Left kidney (tissue), 8 donors: ENCODE measurements at places on chromosomes 5 and 9. TPM values are rescaled to one million over a fixed set of nuclear protein-coding genes. Genes with fewer than 3 reads are reported as not detected.

DNA sequence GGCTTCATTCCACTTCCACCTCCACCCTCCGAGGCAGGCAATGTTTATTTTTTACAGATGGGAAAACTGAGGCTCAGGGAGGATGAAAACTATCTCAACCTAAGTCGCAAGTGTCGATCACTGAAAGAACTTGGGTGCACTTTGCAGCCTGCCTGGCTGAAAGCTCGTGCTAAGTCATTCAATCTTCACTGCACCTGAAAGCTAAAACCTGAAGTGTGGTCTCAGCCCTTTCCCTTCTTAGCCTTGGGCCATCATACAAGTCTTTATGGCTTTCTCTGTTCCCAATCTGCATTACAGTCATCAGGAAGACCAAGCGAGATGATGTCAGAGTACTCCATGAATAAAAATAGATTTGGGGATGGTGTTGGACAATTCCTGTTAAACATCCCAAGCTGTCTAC, 1.0 kb upstream of the TNFSF8 start:
- no peak for DNase-seq

DNA sequence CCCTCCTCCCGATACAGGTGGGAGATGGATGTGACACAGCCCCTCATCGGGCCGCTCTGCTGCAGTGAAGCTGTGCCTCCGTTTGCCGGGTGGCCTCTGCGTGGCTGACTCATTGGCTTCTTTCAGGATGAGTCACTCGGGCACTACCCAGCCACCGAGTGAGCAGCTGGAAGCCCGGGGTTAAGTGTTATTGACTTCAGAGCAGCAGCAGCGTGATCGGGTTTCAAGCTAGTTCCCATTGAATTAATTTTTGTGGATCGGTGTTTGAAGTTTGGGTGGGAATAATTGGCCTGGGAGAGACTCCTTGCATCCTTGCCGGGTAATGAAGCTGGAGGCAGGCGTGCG, 266.4 kb upstream of the IRX4 start:
- DNase-seq = no peak

DNA sequence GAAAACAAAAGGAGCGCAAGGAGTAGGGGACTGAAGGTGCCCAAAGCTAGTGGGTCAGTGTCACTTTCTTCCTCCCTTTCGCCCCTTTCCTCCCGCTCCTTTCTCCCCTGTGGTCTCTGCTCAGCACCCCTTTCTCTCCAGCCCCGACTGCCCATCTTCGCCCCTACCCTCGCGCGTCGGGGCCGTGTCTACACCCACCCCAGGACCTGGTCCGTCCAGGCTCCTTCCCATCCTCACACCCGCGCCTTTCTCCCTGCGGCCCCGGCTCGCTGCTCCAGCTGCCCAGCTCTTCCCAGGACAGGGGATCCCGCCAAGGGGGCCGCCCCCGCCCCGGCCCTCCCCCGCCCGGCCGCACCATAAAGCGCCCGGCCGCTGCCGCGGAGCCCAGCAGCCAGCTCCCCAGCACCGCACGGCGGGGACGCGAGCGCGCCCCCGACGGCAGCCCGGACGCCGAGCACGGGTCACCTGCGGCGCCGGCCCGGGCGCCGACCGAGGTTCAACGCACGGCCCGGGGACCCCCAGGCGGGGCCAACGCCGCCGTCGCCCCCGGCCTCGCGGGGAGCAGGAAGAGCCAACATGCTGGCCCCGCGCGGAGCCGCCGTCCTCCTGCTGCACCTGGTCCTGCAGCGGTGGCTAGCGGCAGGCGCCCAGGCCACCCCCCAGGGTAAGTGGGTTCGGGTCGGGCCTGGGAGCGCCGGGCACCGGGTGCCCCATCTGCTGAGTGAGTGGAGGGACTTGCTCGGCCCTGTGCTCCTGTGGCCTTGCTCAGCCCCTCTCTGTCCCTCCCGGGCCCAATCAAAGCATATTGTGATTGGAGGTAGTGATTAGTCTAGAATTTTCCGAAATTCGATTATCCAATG, at the start of gene THBS4:
THBS4 (plus strand) TSS at position 387 of the 860 bp plus-strand sequence; CDS start at position 577, 190 bp downstream.
- DNase-seq = no peak

GRCh38 chr5:119171686-119172085, 100.8 kb downstream of the DMXL1 start:
- no peak for DNase-seq

DNA sequence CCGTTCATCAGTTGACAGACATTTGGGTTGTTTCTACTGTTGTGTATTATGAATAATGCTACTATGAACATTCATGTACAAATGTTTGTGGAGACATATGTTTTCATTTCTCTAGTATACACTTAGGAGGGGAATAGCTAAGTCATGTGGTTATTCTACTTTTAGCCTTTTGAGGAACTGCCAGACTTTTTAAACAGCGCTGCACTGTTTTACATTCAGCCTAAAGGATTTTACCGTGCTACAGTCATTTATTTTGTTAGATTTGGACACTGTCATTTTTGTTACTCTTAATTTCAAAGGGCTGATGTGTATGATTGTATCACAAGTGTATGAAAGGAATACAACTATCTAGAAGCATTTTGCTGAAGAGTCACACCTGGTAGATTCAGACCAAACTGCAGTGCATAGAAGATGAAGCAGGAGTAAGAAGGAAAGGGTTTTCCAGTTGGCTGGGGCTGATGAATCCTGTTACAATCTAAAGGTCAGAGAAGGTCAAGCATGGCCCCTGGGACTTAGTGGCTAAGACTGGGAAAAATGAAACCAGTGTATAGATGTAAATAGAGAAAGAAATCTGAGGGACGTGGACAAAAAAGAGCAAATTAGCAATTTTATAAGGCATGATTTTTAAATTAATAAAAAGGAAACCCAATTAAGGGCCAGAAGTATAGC, 509.7 kb downstream of the PSAT1 start:
- no peak for DNase-seq

- no peak for DNase-seq
Observed at GRCh38 chr9:128558431-128559310, 6.3 kb downstream of the SPTAN1 start.

DNA sequence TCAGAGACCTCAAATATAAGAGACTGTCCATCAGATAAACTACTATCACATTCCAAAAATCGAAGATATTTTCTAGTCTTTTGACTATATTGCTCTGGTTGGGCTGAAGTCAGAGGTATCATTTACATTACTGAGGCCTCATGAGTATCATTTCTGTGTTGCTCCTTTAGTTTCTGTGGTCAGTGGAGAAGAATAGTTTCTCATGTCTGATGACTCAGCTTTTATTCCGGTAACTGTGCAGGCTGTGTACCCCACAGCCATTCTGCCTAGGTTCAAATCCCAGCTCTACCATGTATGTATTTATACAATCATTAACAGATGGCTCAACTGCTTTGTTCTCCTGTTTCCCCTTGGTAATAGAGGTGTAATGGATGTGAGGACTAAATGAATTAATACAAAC, 179.3 kb downstream of the ALDH1A1 start:
- DNase-seq = no peak

GRCh38 chr5:28329176-28329575, 1290.8 kb upstream of the CDH9 start:
- DNase-seq = no peak

GRCh38 chr9:70374962-70375618, 39.4 kb downstream of the KLF9 start:
- no peak for DNase-seq

- DNase-seq = no peak
Observed at GRCh38 chr5:155834271-155834975, 492.5 kb upstream of the SGCD start.

- no peak for DNase-seq
Observed at GRCh38 chr5:180006141-180006540, 65.4 kb downstream of the RNF130 start.

GRCh38 chr5:53603009-53603687, 42.7 kb downstream of the NDUFS4 start:
- DNase-seq = no peak

DNA sequence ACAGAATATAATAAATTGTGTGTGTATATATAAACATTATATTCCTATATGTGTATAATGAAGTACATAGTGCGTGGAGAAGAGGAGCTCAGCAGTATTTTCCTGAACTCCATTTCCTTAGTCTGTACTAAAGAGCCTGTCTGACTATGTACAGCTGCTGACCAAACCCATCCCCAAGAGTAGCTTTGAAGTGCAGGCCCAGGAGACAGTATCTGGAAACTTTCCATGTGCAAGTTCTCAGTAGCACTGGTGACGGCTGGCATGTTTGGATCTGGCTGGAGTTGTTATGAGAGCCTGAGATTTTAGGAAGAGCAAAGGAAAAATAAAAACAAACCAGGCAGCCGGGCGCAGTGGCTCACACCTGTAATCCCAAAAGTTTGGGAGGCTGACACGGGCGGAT, 244.2 kb downstream of the RFK start:
- no peak for DNase-seq

DNA sequence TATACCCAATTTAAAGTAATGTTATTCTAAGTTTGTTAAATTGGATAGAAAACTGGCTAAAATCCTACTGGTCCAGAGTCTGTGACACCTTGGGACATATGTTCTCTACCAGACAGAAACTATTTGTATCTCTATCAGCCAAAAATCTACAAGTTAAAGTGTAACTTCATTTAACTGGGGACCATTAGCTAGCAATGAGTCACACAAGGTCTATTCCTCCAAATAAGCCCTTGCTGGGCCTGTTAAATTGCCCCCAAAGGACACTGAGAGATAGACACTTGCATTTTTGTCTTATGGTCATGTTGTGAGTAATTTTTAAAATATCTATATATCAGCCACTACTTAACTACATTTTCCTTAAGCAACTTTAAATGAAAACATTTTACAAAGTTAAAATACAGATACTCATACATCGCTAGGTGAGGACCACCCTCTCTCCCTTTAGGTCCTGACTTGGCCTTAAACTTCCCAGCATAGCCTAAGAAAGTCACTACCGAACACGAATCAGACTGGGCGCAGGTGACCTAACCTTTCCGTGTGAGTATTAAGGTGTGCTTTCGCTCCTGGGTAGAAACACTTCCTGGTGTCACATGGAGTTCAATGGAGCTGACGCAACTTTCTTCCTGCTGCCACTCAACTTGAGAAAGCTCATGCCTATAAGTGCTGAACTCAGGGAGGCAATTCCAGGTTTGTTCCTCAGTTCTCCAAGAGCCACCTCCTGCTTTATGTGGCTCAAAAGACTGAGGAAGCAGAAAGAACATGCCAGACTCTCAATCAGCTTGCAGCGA, 249.1 kb downstream of the DIRAS2 start:
- DNase-seq = no peak

DNA sequence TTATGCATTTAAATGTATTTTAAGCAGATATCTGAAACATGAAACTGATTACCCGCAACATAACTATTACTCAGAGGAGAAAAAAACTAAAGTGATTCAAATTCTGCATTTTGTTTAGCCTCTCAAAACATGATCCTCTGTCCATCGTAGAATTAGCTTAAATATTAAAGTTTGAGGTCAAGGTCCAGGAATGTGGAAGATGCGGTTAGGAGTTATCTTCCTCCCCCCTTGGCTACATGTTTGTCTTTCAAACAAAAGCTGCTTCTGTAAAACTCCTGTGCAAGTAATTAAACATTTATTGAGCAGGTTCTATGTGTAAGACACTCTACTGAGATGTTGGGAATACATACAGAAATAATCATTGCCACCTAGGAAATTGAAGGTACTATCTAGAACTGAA, 175.0 kb upstream of the ISL1 start:
- no peak for DNase-seq

The CRHBP gene
- 24.2 TPM for polyA plus RNA-seq

The SHOC1 gene
- polyA plus RNA-seq = 1.5 TPM

The IRX1 gene
- 23.9 TPM for polyA plus RNA-seq

The ANKDD1B gene
- 9.7 TPM for polyA plus RNA-seq

The CARD9 gene
- 1.8 TPM for polyA plus RNA-seq
